ENCODE measurements at places on chromosomes 4 and X.

- no peak for DNase-seq
Observed at GRCh38 chrX:17375637-17376430, 834 bp downstream of the NHS start.

DNA sequence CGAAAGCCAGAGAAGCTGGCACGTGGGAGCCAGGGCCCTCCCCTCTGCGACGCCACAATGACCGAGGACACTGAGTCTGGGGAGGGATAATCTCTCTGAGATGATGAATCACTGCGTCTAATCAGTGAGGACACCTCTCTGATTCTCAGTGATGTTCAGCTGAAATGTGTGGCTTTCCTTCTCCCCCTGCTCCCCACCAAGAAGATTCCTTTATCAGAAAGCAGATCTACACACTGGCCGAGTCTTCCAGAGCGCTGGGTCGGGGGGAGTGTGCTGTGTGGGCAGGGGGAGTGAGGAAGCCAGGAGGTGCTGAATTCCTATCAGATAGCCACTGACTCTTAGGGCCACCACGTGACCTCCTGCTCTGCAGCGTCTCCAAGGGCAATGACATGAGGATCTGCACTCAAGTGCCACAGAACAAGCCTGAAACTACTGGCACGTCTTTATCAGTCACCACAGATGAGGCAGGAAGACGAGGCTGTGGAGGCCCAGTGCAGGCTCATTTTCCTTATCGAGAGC, 89.2 kb downstream of the GATB start:
- no peak for DNase-seq

DNA sequence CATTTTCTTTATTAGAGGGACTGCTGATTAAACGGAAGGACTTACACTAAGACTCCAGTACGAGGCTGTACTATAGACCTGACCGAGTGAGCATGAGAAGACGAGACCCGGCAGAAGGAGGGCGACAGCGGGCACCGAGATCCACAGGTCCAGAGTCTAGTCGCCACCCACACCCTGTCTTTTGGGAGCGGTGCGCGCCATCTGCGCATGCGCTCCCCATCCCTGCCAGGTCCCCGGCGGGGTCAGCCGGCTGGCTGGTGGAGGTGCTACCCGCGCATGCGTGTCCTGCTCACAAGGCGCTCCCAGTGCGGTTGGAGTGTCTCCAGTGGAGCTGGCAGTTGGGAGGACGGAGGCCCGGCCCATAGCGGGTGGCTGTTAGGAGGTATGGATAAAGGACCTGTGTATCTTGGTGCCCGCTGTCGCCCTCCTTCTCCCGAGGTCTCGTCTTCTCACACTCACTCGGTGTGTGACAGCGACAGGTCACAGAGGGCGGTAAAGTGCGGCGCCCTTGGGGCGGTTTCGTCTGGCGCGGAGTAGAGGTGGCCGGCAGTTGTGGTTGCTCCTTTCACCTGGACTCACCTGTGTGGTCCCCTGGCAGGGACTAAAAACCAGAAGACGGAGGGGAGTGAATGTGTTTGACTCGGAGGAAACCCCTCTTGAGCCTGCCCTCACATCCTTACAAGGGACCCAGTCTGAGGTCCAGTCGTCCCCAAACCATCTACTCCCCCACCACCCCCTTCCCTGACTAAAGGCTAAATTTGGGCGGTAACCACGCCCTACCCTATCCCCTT, 7.6 kb upstream of the HSD17B10 start:
- peak; percentile 94 for DNase-seq

DNA sequence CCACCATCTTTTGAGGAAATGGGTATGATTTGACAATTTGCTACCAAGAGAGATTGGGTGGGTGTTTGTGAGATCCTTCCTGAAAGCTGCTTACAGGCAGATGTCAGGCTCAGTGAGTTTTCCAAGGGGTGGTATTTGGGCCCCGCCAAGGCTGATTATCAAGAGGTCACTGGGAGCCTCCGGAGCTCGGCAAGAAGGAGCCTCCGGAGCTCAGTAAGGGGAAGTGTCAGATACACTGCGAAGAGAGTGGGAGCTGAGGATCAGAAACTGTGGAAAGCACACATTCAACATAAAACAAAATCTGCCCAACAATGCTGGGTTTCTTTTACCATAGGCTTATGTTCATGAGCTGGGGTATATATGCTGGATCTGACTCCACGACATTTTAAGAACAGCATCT, 714 bp downstream of the RTL3 start:
- DNase-seq, result no peak

DNA sequence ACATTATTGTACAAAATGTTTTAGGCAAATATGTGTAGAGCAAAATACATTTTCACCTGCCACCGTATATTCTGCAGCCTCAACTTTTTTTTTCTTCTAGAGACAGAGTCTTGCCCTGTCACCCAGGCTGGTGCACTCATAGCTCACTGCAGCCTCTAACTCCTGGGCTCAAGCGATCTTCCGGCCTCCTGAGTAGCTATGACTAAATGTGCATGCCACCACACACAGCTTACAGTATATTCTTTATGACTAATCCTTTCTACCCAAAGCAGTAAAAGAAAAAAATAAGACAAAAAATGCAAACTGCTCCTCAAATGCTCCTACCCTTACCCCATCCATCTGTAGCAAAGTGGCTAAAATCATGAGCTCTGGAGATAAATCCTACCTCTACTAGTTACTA, 426.3 kb downstream of the KCNIP4 start:
- no peak for DNase-seq

DNA sequence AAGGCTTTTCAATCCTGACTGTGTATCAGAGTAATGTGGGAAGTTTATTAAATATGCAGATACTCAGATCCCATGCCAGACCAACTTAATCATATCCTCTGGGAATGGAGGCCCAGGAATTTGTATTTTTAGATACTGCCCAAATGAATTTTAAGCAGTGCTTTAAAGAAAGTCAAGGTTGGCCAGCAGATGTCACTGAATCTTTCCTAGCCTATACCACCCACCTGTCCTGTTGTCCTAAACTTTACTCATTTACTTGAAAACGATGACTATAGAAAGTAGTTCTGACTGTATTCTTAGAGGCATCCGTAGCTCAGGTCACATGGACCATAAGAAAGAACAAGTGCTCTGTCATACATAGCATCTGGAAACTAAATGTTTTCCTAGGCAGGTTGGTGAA, 79.9 kb downstream of the AMOT start:
- no peak for DNase-seq

- DNase-seq, result no peak
Observed at GRCh38 chrX:18755651-18756050, 48.2 kb downstream of the PPEF1 start.

DNA sequence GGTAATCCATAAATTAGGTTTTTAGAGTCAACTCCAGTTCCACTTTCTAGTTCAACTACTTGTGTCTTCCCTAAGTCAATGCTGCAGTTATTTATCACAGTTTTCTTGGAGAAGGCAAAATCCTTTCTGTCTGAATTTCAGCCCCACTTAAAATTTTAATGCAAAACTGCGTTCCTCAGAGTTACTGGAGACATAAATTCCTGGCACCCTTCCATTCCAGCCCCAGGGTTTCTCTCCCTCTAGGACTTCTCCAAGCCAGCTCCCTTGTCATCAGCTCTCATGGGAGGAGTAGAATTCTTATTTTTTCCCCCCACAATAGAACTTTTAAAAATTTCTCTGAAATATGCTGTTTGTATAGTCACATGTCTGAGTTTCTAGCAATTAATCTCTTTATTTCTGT, 50.6 kb upstream of the PHOX2B start:
- DNase-seq, result no peak

DNA sequence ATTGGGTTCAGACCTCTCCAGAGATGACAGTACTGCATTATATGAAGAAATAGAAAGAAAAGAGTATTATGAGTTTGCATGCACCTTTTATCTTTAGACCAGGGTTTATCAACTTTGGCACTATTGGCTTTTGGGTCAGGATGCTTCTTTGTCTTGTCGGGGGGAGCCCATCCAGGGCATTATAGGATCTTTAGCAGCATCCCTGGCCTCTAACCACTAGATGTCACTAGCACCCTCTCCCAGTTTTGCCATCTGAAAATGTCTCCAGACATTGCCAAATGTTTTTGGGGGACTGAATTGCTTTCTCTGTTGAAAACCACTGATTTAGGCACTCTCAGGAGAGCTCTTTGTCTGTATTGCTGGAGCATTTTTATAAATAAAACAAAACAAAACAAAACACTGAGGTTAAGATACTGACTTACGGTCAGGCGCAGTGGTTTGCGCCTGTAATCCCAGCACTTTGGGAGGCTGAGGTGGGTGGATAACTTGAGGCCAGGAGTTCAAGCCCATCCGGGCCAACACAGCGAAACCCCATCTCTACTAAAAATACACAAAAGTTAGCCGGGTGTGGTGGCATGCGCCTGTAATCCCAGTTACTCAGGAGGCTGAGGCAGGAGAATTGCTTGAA, 23.6 kb downstream of the CA5B start:
- DNase-seq, result no peak

GRCh38 chr4:20065952-20066351, 185.8 kb upstream of the SLIT2 start:
- no peak for DNase-seq

GRCh38 chr4:38531141-38531727, 132.8 kb upstream of the KLF3 start:
- no peak for DNase-seq

DNA sequence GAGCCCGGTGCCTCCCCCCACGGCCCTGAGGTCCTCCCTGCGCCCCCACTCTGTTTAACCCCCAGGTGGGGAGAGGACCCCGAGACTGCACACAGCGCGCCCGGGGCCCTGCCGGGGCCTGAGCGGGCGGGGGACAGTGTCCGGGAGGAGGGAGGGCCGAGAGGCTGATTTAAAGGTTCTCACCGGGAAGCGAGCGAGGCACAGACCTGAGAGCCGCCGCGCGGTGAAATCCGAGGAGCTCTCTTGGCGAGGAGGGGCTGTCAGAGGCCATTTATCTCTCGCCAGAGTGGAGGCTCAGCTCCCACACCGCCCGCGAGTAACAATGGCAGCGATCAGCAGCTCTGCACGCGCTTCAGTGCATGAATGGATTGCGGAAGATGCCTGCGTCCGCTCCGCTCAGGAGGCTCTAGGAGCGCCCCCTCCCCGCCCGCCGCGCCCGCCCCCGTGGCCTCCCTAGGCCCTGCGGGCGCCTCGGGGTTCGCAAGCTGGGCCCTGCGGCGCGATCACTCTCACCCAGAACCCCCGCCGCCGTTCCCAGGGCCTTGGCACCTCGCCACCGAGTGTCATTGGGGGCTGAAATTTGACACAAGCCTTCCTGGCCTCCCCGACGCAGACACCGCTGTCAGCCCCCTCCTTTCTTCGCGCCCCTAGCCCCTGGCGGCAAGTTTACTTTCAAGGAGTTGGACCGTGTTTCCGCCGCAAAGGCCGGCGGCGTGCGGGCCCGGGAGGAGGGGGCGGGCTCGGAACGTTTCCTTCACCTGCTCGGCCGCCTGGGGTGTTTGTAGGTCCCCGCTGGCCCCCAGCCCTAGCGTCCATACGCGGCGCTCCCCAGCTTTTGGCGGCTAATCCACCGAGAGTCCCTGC, 48.7 kb upstream of the BCOR start:
- peak; percentile 25 for DNase-seq

- no peak for DNase-seq
Observed at GRCh38 chr4:5691491-5692132, 16.7 kb downstream of the EVC2 start.

GRCh38 chr4:6663596-6664393, 23.3 kb downstream of the MRFAP1 start:
- no peak for DNase-seq

- DNase-seq, result peak; percentile 10
Observed at GRCh38 chr4:139403462-139403861, 50.5 kb upstream of the RAB33B start.

DNA sequence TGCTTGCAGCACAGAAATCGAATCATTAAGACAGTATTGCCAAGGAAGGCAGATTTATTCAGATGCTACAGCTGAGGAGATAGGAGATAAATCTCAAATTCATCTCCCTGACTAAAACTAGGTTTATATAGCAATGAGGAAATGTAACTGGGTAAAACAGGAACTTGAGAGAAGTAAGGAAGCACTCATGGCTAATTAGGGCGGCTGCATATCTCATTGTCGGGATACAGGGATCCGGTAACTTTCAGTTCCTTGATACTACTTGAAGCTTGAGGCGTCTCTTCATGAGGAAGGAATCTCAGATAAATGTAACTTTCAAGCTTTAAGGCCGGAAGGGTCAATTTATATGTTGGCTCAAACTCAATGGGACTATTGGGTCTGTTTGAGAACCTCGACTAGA, 129.2 kb upstream of the WDR1 start:
- no peak for DNase-seq

- no peak for DNase-seq
Observed at GRCh38 chr4:23163647-23164436, 471.1 kb downstream of the GBA3 start.

DNA sequence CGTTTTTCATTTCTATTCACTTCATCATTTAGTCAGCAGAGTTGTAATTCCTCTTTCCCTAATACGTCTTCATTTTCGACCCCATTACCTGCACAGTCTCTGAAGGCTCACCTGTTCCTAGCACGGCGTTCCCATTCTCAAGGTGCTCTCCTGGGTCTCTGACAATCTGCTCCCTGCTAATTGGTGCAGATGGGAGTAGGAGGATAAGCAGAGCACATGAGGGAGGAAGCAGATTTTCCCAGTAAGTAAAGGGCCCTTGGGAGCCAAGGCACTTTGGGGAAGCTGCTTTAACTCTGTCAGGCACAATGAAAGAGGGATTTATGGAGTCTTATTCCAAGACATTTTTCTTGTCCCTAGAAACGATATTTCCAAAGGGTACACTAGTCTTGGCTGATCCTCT, 466.4 kb downstream of the STIM2 start:
- peak; percentile 90 for DNase-seq
